Activated CD4-positive, alpha-beta T cell treated with anti-CD3 and anti-CD28 coated beads, Interleukin-2, amount 50 U/mL, for 48 hours (primary cell): ENCODE measurements at places on chromosomes 11 and 22.
A peak's percentile ranks its signal among the peaks of the same experiment; 100 is the strongest.

DNA sequence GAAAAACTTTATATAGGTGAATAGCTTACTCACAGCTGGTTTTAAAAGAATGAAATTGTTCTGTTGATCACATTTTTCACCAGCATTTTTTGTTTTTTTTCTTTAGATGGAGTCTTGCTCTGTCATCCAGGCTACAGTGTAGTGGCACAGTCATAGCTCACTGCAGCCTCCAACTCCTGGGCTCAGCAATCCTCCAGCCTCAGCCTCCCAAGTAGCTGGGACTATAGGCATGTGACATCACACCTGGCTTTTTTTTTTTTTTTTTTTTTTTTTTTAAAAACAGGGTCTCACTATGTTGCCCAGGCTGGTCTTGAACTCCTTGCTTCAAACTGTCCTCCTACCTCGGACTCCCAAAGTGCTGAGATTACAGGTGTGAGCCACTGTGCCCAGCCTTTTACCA, 3.6 kb downstream of the PACS1 start:
- no peak for DNase-seq

DNA sequence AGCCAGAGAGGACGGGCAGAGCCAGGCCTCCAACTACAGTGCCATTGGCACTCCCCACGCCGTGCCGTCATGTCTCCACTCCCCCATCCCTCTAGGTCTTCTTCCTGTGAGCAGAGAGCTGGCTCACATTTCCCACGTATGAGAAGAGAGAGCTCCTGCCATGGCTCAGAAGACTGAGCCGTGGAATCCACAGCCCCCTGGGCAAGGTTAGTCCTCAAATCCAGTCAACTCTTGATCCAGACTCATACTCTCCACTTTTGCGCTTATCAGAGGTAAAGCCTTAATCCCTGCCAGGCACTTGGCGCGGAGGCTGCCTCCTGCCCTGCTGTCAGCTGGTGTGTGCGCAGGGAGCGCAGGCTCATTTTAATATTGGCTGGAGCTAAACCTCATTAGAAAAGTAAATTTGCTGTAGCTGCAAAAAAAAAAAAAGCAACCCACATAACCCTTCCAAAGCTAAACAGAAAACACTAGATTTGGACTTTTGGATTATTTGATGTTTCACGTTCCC, 4.7 kb downstream of the B3GAT1 start:
- no peak for DNase-seq

DNA sequence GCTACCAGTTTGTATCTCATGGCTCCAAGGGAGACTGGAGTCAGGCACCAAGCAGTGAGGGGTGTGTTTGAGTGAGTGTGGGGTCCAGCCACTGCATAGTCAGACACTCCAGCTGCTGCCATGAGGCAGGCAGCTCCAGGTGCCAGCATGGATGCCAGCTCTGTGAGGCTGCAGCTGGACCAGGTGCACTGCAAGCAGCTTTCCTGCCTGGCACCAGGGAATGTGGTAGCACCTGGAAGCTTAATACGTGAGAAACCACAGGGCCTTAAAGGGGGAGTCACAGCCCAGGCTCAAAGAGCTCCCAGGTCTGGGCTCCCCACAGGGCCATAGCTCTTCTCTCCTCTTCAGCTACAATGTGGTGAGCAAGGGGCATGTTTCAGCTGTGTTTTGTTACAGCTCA, 817.8 kb upstream of the LUZP2 start:
- no peak for DNase-seq

GRCh38 chr22:20550851-20551744, 43.7 kb downstream of the MED15 start:
- DNase-seq: peak; percentile 67

DNA sequence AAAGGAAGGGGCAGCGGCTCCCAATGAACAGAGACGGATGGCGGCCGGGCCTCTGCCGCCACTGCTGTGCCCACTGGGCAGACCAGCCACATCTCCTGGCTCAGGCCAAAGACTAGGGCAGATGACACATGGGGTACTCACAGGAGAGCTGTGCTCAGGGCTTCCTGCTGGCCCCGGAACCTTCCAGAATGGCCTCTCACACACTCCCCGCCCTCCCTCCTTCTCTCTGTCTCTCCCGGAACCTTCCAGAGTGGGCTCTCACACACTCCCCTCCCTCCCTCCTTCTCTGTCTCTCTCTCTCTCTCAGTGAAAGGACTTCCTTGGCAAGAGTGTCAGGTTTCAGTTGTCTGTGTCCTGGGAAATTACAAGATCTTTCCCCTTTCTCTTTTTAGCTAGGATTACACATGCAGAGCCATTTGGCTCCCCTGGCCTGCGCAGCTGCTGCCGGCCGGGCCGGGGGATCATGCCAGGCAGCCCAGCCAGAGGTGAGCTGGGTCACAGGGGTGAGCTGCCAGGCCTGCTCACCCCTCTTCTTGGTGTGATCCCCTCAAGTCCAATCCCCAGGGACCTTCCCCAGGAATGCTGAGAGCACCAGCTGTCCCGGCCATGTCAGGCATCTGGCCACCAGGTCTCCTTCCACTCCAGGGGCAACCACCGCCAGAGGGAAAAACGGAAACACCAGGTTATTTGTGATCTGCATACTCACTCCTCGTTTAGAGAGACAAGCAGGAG, 45.3 kb upstream of the ADA2 start:
- no peak for DNase-seq

- DNase-seq: no peak
Observed at GRCh38 chr11:27282806-27283205, 80.2 kb downstream of the CCDC34 start.

DNA sequence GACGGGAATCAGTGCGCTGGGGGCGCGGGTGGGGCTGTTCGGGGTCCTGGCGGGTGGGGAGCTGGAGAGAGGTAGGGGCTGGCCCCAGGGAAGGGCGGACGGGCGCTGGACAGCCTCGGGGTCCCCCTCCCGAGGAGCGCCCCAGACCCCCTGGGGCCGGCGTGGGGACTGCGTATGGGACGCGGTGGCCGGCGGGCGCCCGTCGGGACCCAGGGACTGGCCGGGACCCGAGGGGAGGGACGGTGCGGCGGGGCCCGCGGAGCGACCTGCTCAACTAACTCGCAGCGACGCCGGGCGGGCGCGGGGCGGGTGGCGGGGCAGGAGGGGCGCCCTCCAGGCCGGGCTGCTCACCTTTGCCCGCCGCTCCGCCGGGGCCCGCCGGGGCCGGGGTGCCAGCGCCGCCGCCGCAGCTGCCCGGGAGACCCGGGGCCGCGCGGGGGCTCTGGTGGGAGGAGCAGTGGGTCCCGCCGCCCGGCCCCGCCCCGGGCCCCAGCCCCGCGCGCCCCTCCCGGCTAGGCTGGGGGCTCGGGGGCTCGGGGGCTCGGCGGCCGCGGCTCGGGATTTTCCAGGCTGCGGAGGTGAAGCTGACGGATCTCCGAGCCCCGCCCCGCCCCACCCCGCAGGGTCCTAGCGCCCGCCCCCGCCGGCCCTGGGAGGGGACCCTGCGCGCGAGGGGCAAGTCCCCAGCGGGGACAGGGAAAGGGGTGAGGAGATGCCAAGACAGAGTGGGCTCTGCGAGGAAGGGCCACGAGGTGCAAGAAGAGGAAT, 12.3 kb downstream of the STARD10 start:
- DNase-seq: peak; percentile 52

DNA sequence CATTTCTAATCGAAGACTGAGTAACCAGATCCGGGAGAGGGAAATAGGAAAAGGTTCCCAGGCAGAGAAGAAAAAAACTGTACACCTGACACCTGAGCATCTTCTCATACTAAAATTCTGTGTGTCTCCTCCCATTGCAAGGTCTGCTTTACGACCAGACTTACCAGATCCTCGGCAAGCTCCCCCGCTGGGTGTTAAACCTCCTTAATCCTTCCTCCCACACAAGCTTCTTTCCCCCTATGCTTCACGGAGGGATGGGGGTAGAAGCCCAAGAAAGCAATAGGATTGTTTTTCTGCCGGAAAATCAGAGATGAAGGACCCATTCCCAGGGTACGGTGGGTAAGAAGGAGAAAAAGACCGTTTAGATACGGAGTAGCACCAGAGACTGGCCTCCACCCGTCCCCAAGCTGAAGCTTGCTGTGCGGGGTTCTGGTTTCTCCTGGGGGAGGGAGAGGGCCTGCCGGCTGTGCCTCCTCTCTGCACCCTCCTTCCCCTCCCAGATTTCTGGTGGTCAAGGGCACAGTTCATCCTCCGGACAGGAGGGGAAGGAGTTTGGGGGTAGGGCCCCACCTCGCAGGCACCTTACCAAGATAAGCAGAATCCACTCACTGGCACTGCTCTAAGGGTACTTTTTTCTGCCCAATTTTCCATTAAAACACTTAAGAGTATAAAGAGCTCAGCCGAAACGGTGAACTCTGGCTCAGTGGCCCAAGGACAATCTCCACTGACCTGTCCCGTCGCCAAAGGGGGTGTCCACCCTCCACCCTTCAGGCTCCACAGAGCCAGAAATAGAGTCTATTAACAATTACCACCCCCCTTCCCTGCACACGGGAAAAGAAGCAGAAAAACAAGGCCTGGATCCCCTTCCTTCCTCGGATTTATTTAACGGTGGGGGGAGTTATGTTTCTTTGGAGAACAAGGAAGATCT, 1.2 kb downstream of the TOB2 start:
- peak; percentile 31 for DNase-seq

GRCh38 chr11:67320011-67320410, 16.7 kb downstream of the SSH3 start:
- no peak for DNase-seq

GRCh38 chr11:76524461-76524860, 79.6 kb downstream of the EMSY start:
- DNase-seq: no peak

DNA sequence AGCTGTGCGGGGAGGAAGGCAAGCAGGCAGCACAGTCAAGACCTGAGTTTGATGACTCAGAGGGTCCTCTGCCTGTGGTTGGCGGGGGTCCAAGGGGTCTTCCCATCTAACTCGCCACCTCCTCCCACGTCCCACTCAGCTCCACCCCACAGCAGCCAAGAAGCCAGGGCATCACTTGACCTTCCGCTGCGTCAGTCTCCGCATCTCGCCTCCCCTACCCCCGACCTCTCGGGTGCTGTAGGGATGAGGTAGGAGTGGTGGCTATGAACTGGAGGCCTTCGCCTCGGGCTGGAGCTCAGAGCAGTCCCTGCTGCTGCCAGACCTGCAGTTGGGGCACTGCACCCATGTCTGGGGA, 90.6 kb downstream of the CDKN1C start:
- DNase-seq: no peak

- DNase-seq: no peak
Observed at GRCh38 chr11:113982306-113982705, 7.4 kb downstream of the HTR3A start.

DNA sequence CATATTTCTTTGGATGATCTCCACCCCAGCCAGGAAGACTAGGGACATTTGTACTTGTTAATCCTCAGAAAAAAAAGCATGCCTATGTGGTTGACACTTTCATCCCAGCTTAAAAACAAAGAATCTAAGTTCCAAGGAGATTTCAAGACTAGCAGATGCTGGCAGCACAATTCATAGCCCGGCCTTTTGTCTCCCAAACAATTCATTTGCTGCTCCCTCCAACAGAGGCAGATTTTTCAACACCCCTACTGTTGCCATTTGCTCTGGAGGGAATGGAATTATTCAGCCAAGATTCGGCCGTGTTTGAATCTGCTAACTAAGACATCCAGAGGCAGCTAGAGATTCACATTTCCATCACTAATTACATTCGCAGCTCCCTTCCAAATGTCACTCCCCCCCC, 15.3 kb downstream of the P2RX3 start:
- DNase-seq: no peak

DNA sequence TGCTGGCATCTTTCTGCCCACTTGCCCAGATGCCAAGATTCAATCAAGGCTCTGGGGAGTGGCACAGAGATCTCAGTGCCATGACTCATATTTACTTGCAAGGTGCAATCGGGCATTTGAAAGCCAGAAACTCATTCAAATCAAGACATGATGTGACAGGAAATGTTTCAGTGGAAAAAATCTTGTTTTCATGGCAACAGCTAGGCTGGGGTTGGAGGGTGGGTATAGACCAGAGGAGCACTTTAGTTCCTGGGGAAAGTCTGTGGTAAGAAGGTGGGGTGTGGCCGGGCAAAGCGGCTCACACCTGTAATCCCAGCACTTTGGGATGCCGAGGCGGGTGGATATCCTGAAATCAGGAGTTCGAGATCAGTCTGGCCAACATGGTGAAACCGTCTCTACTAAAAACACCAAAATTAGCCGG, 1.2 kb downstream of the MAJIN start:
- peak; percentile 53 for DNase-seq

DNA sequence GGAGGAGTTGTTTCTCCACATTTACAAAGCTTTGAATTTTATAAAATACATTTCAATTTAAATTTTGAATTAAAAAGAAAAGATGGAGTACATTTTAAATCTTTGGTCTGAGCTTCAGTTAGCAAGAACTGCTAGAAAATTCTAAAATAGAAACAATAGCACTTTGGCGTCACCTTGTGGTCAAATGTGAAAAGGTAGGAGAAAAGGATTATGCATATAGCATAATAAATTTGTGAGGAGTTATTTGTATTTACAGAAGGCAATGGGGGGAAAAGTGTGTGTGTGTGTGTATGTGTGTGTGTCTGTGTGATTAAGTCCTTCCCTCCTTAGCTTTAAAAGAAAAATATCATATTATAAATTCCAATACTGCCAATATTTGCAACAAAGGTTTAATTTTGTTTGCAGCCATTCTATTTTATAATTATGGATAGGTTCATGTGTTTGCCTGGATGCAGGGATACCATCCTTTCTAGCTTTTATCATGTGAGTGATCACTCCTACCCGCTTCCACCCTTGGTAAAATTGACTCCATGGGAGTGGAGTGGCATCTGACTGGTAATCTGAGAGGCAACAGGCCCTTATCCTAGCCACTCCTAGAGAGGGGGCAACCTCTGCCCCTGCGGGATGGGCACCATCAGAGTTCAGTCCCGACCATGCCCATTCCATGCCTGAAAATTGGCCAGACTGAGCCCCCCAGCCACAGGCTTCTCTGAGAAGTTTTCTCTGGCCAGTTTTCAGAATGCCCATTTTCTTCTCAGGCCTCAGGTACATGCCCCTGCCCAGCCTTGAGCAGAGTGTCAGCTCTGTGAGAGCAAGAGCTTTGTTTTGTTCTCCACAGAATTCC, 13.6 kb upstream of the LGR4 start:
- peak; percentile 24 for DNase-seq

GRCh38 chr11:47495856-47496217, 46.9 kb upstream of the RAPSN start:
- DNase-seq: no peak

GRCh38 chr11:10891151-10891720, 33.4 kb upstream of the ZBED5 start:
- no peak for DNase-seq

DNA sequence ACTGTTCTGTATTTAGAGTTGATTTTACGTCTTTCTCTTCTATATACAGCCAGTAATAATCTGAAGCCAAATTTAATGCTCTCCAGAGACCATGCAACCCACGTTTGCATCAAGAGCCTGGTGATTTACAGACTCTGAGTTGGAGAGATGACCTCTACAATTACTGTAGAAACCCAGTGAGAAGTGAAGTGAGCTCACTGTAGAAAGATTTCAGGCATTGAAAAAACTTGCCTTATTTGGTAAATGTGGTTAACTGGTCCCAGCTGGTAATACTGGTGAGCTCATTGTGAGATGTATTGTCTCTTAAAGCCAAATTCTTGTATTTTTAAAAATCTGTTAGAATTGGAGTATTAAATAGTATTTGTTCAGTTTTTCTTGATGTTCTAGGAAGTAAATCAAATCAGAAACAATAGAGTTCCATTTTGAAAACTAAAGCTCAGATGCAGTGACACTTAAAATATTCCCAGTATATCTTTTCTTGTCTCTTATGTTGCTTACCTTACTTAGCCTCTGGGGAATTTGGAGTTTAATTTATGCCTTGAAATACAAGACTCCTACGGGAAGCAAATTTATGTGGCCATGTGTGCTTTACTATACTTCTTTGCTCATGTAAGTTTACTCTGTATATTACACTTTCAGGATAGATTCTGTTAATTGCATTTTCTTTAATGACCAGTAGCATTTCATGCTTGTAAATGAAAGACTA, 189.9 kb downstream of the ARHGAP42 start:
- no peak for DNase-seq

GRCh38 chr11:60974726-60975125, 3.2 kb downstream of the CD6 start:
- no peak for DNase-seq
